ENCODE measurements at places on chromosomes 7 and 10.

DNA sequence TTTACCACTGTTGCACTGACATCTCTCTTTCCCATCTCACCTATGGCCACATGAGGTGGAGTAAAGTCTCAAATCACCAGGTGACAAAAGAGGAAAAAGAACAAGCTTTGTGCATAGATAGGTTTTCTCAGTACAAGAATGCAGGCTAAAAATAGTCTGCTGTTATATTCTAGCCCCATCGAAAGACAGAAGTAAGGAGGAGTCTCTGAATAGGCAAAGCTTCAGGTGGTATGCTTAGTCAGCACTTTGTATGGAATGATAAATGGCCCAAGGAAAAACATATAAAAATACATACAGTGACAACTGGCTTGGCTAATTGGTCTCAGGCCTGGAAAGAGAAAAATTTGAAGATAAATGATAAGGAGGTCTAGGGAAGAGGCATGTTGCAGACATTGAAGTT lies 39.6 kb upstream of the KCND2 start:
- no peak for DNase-seq

GRCh38 chr7:27201580-27202017 lies 1.7 kb upstream of the HOXA13 start:
- DNase-seq, result no peak

GRCh38 chr10:16675334-16675733 lies 141.9 kb downstream of the RSU1 start:
- no peak for DNase-seq

DNA sequence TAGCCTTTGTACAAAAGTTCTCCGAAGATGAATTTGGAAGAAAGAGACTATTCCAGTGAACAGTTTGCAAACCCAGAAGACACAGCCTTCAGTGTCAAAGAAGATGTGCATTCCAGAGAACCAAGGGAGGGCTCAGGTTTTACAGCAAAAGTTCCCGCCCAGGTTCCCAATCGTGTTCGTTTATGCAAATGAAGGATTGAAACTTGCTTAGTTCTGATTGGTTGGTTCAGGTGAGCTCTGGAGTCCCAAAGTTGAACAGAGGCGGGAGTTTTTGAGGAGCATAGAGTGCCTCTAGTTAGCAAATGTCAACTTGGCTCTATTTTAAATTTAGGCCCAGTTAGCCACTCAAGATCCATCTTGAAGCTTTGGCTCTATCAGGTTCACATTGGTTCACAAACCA lies 51.3 kb downstream of the TMEM270 start:
- no peak for DNase-seq

DNA sequence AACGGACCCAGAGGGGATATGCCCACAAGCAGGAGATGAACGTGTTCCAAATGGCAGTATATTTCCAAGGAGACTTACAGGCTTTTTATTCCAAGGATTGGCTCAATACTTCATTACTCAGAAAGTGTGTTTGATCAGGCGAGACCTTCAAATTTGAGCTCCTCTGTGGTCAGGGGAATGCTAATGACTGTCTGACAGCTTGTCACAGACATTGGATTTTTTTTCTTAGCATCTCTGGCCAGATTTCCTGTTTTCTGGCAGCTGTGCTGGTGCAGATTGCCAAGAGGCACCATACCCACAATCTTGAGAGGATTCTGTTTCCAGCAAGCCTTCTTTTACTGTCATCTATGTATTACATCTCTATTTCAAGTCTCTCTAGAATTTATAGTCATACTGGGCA lies 93.8 kb downstream of the C1GALT1 start:
- DNase-seq, result no peak

- DNase-seq, result peak; percentile 34
Observed at GRCh38 chr10:126561294-126561920, 109.1 kb downstream of the C10orf90 start.

GRCh38 chr7:55827577-55827976 lies 35.0 kb downstream of the SEPTIN14 start:
- no peak for DNase-seq

DNA sequence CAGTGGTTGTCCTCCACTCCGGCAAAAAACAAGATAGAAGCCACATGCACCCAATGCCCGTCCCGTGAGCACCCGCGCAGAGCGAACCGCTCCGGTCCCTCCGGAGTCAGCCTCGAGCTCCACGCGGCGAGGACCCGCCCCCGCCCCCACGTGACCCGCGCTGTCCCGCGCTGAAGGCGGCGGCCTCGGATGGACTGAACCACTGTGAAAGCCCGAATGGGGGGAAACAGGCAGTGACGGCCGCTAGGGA lies 766 bp upstream of the EIF3B start:
- peak; percentile 92 for DNase-seq

DNA sequence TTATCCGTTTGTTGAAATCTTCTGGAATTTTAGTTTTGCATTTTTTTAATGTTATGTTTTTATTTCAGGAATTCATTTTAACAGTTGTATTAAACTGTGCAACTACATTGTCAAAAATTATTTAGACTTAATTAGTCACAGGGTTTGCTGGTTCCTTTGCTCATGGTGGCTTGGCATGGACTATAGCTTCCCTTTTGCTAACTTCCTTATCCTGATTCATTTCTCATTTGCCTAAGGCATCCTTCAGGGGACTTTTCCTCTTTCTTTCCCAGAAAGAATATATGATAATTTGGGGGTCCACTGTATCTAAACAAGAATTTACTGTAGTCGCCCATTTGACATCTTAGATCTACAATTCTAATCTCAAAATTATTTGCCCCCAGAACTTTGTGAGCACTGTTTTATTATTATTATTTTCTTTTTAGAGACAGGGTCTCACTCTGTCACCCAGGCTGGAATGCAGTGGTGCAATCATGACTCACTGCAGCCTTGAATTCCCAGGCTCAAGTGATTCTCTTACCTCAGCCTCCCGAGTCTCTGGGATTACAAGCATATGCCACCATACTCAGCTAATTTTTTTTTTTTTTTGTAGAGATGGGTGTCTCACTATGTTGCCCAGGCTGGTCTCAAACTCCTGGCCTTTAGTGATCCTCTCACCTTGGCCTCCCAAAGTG lies 13.9 kb downstream of the FIGNL1 start:
- peak; percentile 85 for DNase-seq

GRCh38 chr7:142799437-142799835 lies 28.7 kb downstream of the PRSS2 start:
- DNase-seq, result no peak

- DNase-seq, result no peak
Observed at GRCh38 chr10:62590306-62590705, 214.2 kb upstream of the ADO start.

DNA sequence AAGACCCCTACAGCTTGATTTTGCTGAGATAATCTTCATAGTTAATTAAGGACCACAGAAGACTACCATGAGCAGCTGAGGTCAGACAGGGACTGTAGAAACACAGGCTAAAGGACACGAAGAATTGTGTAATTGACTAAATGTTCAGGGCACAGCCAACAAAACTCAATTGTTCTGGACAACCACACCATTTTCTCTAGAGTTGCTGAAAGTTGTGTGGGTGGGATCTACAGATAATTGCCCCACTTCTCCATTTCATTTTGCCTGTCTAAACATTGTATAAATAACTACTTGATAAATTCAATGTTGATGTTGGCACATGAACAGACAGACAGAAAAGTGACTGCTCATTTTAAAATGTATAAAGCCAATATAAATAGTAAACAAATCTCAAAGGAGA lies 39.0 kb upstream of the SLC16A12 start:
- DNase-seq, result no peak

GRCh38 chr7:69677881-69678493 lies 79.7 kb downstream of the AUTS2 start:
- no peak for DNase-seq

- DNase-seq, result no peak
Observed at GRCh38 chr7:140896996-140897395, 27.7 kb downstream of the BRAF start.

DNA sequence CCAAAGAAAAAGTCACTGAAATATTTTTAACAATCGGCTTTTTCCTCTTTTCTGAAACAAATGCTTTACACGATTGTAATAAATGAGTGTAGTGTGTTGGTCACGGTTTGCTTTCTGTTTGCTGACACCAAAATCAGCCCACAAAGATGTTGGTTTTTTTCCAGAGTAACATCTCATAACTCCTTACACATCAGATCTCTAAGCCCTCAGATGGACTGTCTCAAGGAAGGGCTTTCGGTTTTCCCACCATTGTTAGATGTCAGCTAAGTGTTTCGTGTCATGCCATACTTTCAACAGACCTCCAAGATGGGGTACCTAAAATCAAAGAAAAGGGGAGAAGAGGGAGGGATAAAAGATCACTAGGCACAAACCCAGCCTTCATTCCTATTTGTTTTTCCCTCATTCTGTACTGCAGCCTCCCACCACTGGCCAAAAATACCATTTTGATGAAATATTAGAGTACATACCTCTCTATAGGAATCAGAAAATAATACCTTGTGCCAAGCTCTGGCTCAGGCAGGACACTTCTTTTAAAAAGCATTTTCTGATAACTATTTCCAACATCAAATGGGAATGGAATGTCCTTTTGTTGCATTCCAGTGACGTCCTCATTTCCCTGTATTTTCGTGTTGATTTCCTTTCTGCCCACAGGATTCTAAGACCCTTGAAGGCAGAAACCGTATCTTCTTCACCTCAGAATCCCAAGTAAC lies 159.1 kb downstream of the DGKI start:
- DNase-seq, result no peak

- no peak for DNase-seq
Observed at GRCh38 chr10:1928606-1929005, 191.3 kb upstream of the ADARB2 start.

GRCh38 chr7:134535272-134535918 lies 8.0 kb downstream of the AKR1B10 start:
- no peak for DNase-seq

DNA sequence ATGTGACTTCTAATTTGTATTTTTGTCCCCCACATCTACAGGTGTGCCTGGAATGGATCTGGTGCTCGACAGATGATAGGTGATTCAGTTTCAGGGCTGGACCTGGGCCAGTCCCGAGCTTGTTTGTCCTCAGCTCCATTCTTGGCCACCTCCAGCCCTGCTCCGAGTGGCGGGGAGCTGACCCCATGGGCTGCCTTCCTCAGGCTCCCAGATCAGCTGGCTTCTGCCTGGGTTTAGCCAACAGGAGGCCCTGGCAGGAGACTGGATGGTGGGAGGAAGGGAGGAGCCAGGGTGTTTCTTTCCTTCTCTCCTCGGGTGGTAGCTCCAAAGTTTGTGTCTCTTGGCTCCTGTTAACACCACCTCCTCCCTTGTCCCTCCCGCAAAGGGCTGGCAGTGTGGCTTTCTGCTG lies 75.2 kb downstream of the CDH23 start:
- no peak for DNase-seq

DNA sequence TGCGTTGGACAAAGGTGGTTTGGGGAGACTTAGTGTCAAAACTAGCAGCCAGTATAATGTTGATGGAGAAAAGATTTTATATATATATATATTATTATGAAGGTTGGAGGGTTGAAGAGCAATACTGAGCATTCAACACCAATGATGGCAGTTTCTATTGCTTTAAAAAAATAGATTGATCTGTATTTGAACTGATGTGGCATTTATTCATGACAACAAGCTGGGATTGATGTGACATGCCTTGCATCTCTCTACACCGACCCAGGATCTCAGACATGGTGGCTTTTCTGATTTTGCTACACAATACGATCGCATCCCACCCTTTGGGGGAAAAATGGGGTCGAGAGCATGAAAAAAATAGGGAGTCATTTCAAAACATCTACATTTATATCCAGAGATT lies 175.4 kb downstream of the POU6F2 start:
- no peak for DNase-seq

- no peak for DNase-seq
Observed at GRCh38 chr10:117865945-117866344, 180.8 kb downstream of the RAB11FIP2 start.

GRCh38 chr10:132476146-132477065 lies 61.2 kb upstream of the INPP5A start:
- DNase-seq, result no peak

- DNase-seq, result no peak
Observed at GRCh38 chr10:26384600-26384999, 53.5 kb upstream of the APBB1IP start.

DNA sequence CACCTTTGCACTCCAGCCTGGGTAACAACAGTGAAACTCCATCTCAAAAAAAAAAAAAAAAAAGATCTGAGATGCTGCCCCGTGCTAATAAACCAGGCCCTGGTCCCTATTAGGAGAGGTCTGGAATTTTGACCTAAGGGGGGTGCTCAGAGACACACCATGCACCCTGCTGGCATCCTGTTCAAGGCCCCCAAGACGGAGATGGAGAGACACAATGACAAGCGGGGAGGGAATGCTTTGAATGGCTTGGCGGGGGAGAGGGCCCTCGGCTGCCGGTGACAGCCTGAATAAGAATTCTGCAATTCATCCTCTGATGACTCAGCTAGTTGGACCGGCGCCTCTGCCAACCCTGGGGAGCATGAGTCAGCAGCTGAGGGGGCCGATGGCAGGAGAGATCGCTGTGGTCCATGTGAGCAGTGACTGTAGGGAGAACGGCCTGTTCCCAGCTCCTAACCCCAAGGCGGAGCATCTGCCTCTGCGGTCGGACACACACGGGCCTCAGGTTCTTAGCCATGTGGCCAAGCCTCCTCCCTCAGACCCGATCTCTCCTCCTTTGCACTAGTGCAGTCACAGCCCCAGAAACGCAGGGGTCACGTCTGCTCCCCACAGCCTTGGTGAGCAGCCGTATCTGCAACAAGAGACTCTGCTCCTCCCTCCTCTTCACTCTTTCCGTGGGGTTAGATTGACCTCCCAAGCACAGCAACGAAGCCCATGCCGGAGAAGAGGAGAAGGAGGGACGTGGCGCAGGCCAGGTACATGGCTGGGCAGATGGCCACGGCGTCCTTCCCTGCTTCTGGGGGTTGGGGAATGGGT lies 14.9 kb downstream of the TRIM56 start:
- DNase-seq, result peak; percentile 99

- no peak for DNase-seq
Observed at GRCh38 chr7:155489862-155490696, 32.1 kb downstream of the EN2 start.

DNA sequence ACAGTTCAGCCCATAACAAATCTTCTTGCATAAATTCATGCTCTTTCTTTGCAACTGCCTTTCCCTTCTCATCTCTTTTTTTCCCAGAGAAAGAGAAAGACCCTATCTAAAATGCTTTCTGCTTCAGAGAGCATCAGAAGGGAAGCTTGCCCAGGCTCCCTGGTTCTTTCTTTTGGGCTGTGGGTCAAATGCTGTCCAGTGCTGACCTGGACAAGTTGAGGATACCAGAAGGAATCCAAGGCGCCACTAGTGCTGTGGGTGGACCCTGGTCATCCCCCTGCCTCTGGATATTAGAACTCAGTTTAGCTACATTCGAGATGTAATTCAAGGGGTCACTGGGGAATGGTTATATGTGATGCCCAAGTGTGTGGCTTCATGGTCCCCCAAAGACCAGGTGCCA lies 411.6 kb downstream of the RPS24 start:
- DNase-seq, result no peak

DNA sequence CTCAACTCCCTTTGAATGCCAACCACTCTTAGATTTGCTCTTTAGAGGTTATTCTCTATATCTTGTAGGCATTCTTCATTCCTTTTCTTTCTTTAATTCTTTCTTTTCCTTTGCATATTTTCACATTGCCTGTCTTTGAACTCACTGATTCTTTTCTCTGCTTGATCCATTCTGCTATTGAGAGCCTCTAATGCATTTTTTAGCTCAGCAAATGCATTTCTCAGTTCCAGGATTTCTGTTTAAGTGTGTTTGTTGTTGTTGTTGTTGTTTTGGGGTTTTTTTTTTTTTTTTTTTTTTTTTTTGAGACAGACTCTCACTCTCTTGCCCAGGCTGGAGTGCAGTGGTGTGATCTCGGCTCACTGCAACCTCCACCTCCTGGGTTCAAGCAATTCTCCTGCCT lies 71.6 kb downstream of the FBXL13 start:
- DNase-seq, result no peak

- no peak for DNase-seq
Observed at GRCh38 chr7:55309040-55309991, 55.8 kb upstream of the LANCL2 start.
